ENCODE measurements at places on chromosomes 2 and 18. TPM values are rescaled to one million over a fixed set of nuclear protein-coding genes. Genes with fewer than 3 reads are reported as not detected.

Gene LYPD6
- 2.3 TPM for total RNA-seq

Gene MAP3K19
- total RNA-seq: not detected

Gene EVA1A
- 9.7 TPM for total RNA-seq

GRCh38 chr18:50218432-50219197 is 23.7 kb upstream of the MYO5B start:
- no peaks in the 10 kb centered on the region for H3K36me3 ChIP-seq
- H3K4me3 ChIP-seq: no peak overlapping the region
- no peak for DNase-seq
- no peak overlapping the region for H3K27ac ChIP-seq
- H3K27me3 ChIP-seq: no peaks in the 10 kb centered on the region
- no peaks in the 10 kb centered on the region for H3K4me1 ChIP-seq

GRCh38 chr18:10252952-10253705 is 201.3 kb upstream of the APCDD1 start:
- H3K27ac ChIP-seq: no peak overlapping the region
- DNase-seq: no peak
- no peaks in the 10 kb centered on the region for H3K36me3 ChIP-seq
- no peaks in the 10 kb centered on the region for H3K4me1 ChIP-seq
- no peak overlapping the region for H3K4me3 ChIP-seq

DNA sequence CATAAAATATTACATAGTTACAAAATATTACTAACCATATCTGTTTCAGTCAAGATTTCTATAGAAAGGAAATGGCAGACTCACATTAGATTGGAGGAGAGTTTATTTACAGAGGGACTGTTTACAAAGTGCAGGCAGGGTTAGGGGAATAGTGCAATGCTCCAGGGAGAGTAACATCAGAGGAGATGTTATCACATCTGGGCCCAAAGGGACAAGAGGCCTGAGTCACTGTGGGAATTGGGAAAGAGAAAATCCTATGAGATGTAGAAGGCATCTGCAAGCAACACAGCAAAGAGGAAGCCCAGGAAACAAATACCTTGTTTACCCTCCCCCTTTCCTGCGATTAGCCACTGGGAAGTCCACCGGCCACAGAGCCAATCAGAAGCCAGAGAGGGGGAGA is 227.3 kb upstream of the TANK start:
- H3K4me3 ChIP-seq: no peak overlapping the region
- no peak for DNase-seq
- H3K4me1 ChIP-seq: no peaks in the 10 kb centered on the region
- H3K27ac ChIP-seq: no peak overlapping the region
- H3K27me3 ChIP-seq: no peaks in the 10 kb centered on the region

DNA sequence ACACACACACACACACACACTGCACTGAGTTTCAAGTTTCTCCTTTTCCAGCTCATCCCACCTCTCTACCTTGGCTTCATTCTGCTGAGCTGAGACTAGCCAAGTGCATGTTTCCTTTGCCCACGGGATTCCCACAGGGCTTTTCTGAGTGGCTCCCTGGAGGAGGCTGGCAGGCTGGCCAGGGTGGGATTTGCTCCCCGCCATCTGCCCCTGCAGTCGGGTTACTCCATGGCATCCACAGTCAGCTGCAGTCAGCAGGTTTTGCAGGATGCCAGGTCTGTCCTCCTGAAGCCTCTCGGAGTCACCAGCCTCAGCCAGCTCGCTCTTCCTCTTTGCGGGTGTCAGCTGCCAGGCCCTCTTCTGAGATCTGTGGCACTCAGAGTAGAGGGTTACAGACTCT is 783.7 kb upstream of the SOX11 start:
- no peaks in the 10 kb centered on the region for H3K27me3 ChIP-seq
- H3K4me3 ChIP-seq: no peak overlapping the region
- no peaks in the 10 kb centered on the region for H3K4me1 ChIP-seq
- DNase-seq: no peak
- no peaks in the 10 kb centered on the region for H3K36me3 ChIP-seq
- H3K27ac ChIP-seq: no peak overlapping the region

DNA sequence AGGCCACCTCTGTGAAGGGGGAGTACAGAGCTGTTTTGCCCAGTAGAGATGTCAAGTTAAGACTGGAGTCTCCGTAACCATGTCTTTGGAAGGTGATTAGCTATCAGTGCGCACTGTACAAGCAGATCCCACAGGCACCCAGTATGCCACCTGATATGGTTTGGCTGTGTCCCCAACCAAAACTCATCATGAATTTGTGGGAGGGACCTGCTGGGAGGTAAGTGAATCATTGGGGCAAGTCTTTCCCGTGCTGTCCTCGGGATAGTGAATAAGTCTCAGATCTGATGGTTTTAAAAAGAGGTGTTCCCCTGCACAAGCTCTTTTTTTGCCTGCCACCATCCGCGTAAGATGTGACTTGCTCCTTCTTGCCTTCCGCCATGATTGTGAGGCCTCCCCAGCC is 90.2 kb downstream of the ACTR2 start:
- no peaks in the 10 kb centered on the region for H3K27me3 ChIP-seq
- DNase-seq: no peak
- no peak overlapping the region for H3K4me3 ChIP-seq
- H3K27ac ChIP-seq: no peak overlapping the region

DNA sequence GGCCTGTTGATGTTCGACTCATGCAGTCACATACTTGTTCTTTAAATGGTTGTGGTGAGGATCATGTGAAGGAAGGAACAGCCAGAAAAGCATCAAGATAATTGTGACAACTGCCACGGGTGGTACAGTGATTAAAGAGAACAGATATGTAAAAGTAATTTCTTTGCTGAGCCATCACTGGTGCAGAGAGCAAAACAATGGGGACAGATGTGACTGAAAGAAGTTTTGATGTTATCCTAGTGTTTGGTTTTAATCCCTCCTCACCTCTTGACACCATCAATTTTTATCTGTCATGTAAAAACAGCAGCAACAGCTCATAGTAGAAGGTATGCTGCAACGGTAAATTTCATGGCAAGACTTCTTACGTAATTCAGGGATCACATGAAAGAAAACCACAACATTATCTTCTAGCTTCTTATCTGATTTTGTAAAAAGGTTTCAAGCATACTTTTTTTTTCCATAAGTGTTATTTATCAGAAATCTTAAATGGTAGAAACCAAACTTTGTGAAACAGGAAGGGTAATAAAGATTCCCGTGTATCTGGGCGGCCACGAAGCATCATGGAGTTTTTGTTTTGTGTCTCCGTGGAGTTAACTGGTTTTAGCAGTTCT is 65.2 kb downstream of the PLCL1 start:
- no peak overlapping the region for H3K27ac ChIP-seq
- no peak overlapping the region for H3K4me3 ChIP-seq

DNA sequence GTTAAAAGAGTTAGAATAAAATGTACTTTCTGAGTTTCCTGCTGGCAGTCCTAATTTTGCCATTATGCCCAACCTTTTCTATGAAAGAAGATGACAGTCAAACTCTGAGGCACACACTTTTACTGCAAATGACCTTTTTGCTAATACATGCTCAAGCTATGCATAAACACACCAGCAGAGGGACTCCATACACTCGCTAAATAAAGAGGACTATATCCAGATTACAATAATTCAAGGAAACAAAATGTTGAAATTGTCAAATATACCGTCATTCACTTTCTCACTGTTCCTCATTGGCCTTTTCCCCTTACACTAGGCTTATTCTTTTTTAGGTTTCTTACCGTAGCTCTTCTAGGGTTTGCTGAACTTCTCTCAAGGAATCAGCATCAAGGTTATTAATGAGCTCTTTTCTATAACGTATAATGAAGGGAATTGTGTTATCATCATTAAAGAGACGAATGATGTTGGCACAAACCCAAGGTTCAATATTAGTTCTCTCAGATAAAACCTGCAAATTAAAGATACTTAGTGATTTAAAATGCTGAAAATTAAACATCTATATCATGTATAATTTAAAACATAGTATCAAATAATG is 25.7 kb downstream of the SRBD1 start:
- no peak overlapping the region for H3K27ac ChIP-seq
- H3K4me3 ChIP-seq: no peak overlapping the region
- no peaks in the 10 kb centered on the region for H3K27me3 ChIP-seq
- H3K4me1 ChIP-seq: no peaks in the 10 kb centered on the region

DNA sequence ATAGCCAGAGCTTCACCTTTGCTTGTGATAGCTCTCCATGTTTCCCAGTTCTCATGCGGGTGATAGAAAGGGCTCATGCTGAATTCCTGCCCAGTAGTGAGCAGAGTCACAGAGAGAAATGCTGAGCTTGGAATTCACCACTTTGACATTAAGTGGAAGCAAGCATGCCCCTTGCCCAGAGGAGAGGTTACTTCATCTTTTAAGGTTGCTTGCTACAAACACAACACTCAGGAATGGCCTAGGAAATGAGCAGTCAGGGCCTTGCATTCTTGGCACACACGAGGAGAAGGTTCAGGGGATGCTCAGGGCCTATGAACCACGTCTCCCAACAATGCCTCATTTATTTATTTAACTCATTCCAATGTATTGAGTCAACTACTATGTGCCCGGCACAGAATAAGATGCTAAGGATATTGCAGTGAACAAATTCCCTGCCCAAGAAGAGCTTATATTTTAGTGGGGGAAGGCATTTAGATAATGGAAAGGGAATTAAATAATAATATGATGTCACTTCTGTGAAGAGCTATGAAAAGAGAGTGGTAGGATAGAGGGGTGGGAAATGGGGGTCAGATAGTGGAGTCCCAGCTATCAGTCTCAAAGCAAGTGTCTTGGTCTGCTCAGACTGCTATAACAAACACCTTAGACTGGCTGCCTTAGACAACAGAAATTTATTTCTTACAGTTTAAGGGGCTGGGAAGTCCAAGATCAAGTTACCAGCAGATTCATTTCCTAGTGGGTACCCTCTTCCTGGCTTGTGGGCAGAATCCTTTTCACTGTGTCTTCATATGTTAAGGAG is 42.1 kb downstream of the DDX18 start:
- no peak for DNase-seq
- H3K4me1 ChIP-seq: no peaks in the 10 kb centered on the region
- H3K4me3 ChIP-seq: no peak overlapping the region
- H3K27me3 ChIP-seq: peaks cover 5% of the 10 kb centered on the region

- no peaks in the 10 kb centered on the region for H3K27me3 ChIP-seq
- no peak overlapping the region for H3K4me3 ChIP-seq
These were observed 193.2 kb upstream of the MEX3C start for GRCh38 chr18:51390702-51391101.

DNA sequence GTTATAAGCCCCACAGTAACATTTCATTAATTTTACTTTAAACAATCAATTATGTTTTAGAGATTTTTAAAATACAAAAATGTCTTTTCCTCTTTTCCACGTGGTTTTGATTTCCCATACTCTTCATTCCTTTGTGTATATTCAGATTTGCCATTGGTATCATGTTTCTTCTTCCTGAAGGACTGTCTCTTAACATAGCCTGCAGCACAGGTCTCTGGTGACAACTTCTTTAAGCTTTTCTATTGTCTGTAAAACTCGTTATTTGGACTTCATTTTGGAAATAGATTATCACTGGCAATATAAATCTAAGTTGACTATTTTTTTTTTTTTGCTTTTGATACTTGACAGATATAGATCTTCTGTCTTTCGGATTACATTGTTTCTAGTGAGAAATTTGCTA is 115.2 kb upstream of the KLHL29 start:
- no peak overlapping the region for H3K27ac ChIP-seq
- H3K4me1 ChIP-seq: no peaks in the 10 kb centered on the region
- no peaks in the 10 kb centered on the region for H3K27me3 ChIP-seq
- H3K36me3 ChIP-seq: no peaks in the 10 kb centered on the region
- H3K4me3 ChIP-seq: no peak overlapping the region
- no peak for DNase-seq

DNA sequence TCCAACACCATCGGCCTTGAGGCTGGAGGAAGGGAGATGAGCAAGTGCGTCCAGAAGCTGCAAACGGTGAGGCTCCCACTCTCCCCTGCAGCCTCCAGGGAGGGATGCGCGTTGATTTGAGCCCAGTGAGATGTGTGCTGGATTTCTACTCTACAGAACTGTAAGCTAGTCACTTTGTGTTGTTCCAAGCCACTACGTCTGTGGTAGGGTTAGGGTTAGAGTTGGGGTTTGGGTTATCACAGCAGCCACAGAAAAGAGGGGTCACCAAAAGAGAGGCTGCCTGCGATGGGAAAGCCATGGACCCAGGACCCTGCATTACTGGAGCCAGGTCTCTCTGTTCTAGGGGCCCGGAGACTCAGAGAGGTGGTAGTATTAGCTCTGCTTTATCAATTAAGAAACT is 94.5 kb downstream of the KCNF1 start:
- no peaks in the 10 kb centered on the region for H3K36me3 ChIP-seq
- DNase-seq: no peak
- no peaks in the 10 kb centered on the region for H3K4me1 ChIP-seq
- no peaks in the 10 kb centered on the region for H3K27me3 ChIP-seq

DNA sequence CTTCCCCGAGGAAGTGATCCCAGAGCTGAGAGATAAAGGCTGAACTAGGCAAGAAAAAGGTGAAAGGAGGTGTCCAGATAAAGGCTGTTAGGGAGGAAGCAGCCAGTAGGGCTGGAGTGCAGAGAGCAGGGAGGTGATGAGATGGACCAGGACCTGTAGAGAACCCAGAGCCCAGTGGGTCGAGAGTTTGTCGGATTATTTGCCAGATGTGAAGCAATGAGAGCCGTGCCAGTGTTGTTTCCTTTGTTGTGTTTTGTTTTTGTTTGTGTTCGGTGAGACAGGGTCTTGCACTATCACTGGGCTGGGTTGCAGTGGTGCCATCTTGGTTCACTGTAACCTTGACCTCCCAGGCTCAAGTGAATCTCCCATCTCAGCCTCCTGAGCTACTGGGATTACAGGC is 111.3 kb downstream of the ACTR3 start:
- DNase-seq: no peak
- H3K27me3 ChIP-seq: no peaks in the 10 kb centered on the region
- H3K4me3 ChIP-seq: no peak overlapping the region
